ENCODE measurements at places on chromosomes 7 and 10. TPM values are rescaled to one million over a fixed set of nuclear protein-coding genes. Genes with fewer than 3 reads are reported as not detected.

The PTPN20 gene
- 14.2 TPM for total RNA-seq

The SPDYE1 gene
- total RNA-seq: not detected

The TSPAN12 gene
- 7.2 TPM for total RNA-seq

The MUC12 gene
- total RNA-seq: not detected

The SVOPL gene
- total RNA-seq: 0.78 TPM

The CALHM1 gene
- total RNA-seq: not detected

The STEAP2 gene
- total RNA-seq: 2.3 TPM

The OR13A1 gene
- not detected for total RNA-seq

The LIPM gene
- total RNA-seq: not detected

The TSPAN33 gene
- 4.7 TPM for total RNA-seq

The TRIM8 gene
- total RNA-seq: 23.4 TPM

The POP7 gene
- 41.5 TPM for total RNA-seq

The NUTM2D gene
- 3.9 TPM for total RNA-seq

The LLCFC1 gene
- total RNA-seq: not detected

All from occipital lobe (tissue), 3 donors.